ENCODE measurements at places on chromosomes 16 and 17.

GRCh38 chr16:54071514-54071913 is 215.1 kb downstream of the IRX3 start:
- DNase-seq = no peak

- no peak for DNase-seq
Observed at GRCh38 chr17:47692895-47693730, 848 bp upstream of the TBKBP1 start.

DNA sequence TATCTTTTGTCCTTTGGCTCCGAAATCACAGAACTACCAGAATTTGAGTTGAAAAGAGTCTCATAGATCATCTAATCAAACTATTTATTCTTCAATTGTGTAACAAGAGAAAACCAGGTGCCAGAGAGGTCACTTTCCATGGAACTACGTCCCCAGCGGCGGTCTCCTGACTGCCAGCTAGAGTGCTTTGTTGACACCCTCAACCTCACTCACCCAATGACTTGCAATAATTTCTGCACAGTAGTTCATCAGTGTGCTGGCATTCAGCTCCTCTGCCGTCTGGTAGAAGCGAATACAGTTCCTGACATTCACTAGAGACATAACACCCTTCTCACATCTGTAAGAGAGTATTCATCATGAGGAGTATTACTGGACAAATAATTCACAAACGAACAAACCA is 54.2 kb downstream of the ANKFY1 start:
- peak; percentile 7 for DNase-seq

DNA sequence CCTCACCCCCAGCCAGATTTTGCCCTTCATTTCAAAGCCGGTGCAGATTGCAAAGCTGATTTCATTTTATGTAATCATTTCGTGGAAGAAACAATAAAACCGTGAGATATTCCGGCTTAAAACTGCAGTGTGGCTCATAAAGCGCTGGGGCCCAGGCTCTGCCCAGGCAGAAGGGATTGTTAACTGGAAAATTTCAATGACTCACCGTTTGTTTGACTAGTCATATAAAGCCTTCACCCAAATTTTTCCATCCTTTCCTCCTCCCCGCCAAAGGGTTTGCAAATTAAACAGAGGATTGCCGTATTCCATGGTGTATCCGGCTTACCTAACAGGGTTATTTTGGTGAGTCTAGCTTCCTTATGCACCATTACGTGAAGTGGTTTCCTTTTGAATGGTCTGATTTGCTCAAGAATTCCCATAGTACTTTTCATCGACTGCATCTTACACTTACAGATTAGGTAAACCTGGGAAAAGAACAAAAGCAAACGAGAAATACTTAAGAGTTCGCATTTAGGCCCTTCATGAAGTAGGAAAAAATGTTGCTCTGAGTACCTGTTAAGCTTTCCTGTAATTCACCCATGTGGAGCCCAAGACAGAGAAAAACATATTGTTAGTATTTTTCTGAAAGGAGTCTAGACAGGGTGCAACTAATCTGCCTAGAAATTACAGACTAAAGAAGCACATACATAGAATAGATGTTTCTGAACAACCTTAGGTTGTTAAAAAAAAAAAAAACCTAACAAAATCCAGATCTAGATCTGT is 949 bp upstream of the GSPT1 start:
- no peak for DNase-seq

DNA sequence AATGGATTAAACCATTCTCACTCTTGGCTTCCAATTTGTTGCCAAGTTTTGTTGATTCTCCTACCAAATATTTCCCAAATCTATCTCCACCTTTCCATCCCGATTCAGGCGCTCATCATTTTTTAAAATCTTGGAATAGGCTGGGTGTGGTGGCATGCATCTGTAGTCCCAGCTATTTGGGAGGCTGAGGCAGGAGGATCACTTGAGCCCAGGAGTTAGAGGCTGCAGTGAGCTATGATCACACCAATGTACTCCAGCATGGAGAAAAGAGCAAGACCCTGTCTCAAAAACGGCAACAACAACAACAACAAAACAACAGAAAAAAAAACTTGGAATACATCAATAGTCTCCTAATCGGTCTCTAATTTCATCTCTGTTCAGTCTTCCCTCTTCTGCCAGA is 902 bp upstream of the NKIRAS2 start:
- DNase-seq = no peak

- DNase-seq = no peak
Observed at GRCh38 chr17:40483679-40484078, 17.7 kb downstream of the TNS4 start.

GRCh38 chr17:80604009-80604669 is 59.5 kb downstream of the RPTOR start:
- no peak for DNase-seq

DNA sequence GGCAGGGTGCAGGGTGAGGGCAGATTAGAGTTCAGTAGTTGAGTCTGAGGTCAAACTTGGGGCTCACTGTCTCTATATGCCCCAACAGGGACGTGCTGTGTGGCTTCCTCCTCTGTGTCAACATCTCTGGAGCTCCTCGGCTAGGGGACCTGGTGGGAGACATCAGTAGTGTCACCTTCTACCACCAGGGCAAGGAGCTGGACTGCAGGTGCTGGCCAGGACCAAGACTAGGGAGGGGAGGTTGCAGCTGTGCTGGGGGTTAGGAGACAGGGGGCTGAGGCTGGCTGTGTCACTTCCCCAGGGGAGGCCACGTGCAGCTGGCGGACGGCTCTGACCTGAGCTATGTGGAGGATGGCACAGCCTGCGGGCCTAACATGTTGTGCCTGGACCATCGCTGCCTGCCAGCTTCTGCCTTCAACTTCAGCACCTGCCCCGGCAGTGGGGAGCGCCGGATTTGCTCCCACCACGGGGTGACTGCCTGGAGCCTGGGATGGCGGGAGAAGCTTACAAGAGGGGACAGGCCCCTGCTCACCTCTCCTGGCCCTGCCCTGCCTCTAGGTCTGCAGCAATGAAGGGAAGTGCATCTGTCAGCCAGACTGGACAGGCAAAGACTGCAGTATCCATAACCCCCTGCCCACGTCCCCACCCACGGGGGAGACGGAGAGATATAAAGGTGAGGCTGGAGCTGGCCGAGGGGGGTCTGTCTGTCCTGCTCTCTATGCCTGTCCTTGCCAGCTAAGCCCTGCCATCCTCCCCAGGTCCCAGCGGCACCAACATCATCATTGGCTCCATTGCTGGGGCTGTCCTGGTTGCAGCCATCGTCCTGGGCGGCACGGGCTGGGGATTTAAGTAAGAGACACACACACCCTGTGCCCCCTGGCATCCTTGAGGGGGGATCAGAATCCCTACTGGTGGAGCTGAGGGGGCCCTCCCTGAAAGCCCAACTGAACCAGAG is 18.9 kb downstream of the ADAM11 start:
- no peak for DNase-seq

DNA sequence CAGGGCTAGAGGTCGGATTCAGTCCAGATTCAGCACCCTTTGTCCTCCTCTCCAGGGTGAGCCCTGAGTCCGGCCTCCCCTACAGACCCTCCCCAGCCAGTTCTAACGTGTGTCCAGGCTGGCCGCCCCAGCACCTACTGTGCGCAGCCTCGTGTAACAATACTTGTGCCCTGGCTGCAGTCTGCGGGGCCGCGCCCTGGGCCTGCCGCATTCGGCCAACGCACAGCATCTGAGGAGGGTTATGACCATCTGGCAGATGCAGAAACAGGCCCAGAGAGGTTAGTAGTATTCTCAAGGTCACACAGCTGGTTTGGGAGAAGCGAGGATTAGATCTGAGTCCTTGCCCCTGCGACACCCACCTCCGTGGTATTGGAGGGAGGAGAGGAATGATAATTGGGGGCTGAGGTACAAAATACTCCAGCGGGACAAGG is 968 bp downstream of the RIPOR1 start:
- no peak for DNase-seq

- peak; percentile 18 for DNase-seq
Observed at GRCh38 chr17:73650617-73651200, 6.5 kb upstream of the SDK2 start.

DNA sequence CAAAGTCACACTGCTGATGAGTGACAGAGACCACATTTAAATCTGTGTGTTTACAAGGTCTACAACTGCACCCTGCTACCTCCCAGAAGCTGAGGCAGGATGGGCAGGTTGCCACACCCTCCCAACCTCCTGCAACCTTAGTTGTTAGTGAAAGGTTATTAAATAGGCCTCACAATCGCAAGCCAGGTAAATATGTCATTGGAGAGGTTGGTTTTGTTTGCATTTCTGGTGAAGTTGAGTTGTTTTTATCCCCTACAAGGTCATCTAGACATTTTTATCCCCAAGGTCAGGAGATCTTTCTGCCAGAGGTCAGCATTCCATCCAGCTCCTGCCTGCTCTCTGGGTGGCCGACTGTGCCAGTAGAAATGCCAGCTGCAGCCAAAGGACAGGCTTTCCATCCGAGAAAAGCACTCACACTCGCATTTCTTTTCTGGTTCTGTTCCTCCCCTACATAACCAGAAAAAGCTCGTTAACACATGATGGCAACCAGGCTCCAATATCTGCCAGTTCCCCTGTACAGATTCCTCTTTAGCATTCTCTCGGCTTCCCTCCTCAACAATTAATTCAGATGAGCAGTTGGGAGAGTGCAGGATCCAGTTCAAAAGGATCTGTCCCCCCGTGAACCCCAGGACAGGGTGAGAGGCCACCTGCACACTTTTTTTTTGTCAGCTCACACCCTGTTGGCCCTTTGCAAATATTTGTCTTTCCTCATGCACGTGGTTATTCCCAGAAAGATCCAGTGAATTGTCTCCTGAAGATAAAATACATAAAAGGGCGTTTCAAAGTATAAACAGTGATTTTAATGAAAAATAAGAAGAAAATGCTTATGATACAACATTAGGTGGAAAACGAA is 562.8 kb downstream of the MAF start:
- DNase-seq = no peak

- no peak for DNase-seq
Observed at GRCh38 chr16:80346111-80346632, 194.6 kb upstream of the DYNLRB2 start.

- DNase-seq = no peak
Observed at GRCh38 chr17:48873209-48873608, 19.4 kb upstream of the ATP5MC1 start.

DNA sequence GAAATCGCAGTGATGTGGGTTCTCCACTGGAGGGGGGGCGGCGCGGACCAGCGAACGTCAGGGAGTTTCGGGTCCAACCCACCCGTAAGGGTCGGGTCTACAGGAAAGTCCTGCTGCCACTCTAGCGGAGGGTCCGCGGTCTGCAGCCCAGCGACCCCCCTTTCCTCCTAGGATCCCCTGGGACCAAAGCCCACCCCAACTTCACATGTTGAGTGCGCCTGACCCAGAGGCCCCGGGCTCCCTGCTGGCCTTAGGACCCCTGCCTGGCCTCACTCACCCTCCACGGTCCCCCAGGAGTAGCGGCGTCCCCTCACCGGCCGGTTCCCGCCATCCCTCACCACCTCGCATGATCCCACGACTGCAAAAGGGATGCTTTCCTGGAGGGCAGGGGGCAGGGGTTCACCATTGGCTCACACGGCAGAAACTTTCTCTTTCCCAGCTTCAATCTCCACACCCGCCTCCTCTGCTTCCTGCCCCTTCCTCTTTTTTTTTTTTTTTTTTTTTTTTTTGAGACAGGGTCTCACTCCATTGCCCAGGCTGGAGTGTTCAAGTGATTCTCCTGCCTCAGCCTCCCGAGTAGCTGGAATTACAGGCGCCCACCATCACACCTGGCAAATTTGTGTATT is 3.1 kb downstream of the SEPTIN1 start:
- DNase-seq = no peak

- DNase-seq = no peak
Observed at GRCh38 chr16:56815721-56816120, 49.3 kb upstream of the SLC12A3 start.

DNA sequence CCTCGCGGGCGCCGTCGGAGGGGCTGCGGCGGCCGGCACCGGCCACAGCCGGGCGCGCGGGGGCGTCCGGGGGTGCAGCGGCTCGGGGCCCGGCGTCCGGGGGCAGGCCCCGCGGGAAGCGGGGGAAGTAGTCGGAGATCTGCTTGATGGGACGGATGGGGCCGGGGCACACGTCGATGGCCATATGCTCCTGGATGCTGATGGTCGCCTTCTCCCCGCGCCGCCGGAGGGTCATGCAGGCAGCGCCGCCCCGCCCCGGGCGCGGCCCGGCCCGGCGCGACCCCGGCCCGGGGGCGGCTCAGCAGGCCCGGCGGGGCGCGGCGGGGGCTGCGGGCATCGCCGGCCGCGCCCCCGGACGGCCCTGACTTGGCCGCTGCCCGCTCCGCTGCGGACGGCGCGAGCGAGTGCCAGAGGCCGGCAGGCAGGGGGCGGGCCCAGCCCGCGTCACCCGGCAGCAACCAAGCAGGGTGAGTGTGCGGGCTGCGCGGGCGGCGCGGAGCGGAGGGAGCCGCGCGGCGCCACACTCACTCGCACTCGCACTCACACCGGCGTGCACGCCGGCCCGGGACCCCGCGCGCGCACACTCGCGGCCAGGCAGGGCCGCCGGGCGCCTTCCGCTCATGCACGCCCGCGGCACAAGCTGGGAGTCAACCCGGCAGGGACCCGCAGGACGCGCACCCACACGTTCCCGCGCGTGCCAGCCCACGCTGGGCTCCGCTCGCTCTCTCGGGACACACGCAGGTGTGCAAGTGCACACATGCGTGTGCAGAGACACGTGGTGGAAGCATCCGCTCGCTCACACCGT is at the start of gene DOC2B:
DOC2B (minus strand) TSS at position 406 of the 805 bp plus-strand sequence; CDS start at position 235, 171 bp downstream.
- DNase-seq = no peak

GRCh38 chr16:19396555-19397011 is 21.1 kb upstream of the TMC5 start:
- DNase-seq = no peak

DNA sequence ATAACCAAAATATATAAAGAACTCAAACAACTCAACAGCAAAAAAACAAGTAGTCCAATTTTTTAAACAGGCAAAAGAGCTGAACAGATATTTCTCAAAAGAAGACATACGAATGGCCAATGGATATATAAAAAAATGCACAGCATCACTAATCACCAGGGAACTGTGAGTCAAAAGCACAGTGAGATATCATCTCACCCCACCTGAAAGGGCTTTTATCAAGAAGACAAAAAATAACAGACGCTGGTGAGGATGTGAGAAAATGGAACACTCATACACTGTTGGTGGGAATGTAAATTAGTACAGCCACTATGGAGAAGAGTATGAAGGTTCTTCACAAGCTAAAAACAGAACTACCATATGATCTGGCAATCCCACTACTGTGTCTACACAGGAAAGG is 7.4 kb downstream of the XYLT1 start:
- DNase-seq = no peak

DNA sequence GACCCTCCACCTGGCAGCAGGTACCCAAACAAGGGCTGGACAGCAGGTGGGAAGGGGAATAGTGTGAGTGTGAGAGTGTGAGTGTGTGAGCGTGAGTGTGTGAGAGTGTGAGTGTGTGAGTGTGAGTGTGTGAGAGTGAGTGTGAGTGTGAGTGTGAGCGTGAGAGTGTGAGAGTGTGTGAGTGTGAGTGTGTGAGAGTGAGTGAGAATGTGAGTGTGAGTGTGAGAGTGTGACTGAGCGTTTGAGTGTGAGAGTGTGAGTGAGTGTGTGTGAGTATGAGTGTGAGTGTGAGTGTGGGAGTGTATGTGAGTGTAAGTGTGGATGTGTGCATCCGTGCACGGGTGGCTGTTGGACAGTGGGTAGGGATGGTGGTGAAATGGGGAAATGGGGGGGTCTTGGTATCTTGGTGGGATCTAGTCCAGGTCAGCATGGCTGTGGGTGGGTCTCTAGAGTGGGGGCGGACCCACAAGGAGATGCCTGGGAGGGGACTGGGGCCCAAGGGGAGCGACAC is 408 bp downstream of the ADGRG1 start:
- DNase-seq = no peak

- peak; percentile 68 for DNase-seq
Observed at GRCh38 chr17:15260376-15261257, 4.5 kb downstream of the PMP22 start.
